Fibroblast of skin of left biceps (primary cell): ENCODE measurements at places on chromosomes 11 and 22.

DNA sequence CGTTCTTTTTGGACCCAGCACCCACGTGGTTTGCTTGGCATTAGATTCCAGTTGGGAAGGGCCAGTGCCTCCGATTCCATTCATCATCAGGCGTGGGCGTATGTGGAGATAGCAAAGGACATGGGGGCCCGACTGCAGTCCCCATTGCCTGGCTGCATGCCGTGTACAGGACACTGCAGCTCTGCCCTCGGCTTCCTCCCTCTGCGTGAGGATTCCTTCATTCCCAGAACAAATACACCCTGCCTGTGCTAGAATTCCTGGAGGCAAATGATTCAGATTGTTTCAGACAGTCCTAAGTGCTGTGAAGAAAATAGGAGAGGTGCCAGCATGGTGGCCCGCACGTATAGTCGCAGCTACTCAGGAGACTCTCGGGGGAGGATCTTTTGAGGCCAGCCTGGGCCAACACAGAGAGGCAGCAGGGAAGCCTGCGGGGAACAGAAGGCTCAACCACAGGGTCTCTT, 15.4 kb downstream of the DERL3 start:
- DNase-seq: no peak

DNA sequence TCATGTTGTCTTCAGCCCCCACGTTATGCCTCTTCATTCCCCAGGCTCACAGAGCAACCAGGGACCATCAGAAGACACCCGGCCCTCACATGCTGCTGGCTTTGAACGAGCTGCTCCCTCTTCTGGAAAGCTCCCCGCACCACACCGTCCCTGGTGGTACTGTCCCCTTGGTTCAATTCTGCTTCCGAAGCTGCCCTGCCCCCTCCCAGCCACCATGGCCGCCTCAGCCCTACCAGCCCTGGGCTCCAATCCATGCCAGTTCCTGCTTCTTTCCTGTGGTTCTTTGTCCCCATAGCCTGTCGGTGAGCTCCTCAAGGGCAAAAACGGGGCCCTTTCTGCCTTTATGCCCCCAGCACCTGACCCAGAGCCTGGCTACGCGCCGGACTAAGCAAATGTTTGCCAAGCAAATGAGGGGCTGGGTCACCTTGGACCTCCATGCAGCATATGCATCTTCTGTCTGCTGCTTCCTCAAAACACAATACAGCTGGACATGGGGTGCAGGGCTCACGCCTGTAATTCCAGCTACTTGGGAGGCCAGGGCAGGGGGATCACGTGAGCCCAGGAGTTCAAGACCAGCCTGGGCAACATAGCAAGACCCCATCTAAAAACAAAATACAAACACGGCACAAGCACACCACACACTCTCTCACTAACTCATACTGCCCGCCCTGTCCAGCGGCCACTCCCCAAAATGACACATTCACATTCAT, 21.3 kb downstream of the TNKS1BP1 start:
- no peak for DNase-seq

- DNase-seq: no peak
Observed at GRCh38 chr11:49952091-49952490, at the start of gene OR4C13. TSS of gene OR4C13 (plus strand) at chr11:49952391. CDS start at chr11:49952423, 32 bp downstream.

DNA sequence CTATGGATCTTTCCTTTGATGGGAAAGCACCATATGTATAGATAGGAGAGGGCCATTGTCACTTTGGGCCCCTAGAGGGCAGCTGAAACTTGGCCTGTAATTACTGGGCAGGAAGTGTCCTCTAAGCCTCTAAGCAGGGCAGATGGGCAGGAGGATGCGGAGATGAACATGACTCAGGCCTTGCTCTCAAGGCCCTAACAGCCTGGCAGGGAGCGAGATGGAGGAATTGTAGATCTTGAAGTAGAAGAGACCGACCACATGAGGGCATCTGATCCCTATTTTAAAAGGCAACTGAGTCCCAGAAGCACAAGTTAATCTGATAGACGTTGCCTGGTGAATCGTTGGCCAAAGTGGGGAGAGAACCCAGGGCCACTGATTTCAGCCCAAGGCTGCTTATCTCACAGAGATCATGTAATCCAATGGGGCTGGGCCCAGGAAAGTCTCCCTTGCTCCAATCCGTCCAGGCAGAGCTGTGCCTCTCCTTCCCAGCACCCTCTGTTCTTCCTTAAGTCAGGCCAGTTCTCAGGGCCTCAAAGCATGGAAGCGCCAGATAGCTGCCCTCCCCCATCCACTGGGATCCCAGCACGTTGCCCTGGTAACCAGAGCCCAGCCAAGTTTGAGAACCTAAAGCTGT, 2.5 kb upstream of the SEPTIN3 start:
- DNase-seq: peak; percentile 35

GRCh38 chr22:23557467-23557866, 22.6 kb downstream of the IGLL1 start:
- no peak for DNase-seq

DNA sequence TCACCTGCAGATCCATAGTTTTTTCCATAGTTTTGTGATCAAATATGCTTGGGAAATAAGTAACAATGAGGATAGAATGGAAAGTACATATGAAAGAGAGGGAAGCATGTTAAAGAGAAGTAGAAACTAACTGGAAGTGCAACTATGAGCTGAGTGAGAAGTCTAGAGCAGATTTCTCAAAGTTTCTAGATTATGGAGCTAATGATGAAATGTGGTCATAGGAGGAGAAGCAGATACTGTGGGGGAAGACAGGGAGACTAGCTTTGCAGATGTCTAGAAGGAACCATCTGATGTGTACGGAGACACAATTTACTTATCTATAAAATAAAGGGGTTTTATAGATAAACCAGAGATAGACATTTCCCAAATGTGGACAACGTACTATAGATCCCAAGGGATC, 37.1 kb downstream of the RELT start:
- no peak for DNase-seq

DNA sequence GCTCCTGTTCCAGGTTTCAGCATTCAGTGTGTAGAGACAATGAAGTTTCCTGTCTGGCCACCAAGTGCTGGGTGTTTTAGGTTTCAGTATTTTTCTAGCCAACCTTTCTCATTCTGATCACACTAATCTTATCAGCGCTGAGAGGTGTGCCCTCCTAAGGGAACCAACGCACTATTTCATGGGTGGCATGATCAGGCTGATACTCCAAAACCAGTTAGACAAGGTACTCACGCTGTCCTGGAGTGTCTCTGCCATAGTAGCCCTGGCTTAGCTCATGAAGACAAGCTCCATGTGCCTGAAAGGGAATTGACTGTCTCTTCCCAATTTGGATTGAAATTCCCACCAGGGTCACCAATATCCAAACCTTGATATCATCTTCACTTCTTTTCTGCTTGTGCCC, 8.0 kb upstream of the RAB38 start:
- DNase-seq: no peak

GRCh38 chr11:94774345-94774744, 6.2 kb downstream of the AMOTL1 start:
- DNase-seq: no peak

DNA sequence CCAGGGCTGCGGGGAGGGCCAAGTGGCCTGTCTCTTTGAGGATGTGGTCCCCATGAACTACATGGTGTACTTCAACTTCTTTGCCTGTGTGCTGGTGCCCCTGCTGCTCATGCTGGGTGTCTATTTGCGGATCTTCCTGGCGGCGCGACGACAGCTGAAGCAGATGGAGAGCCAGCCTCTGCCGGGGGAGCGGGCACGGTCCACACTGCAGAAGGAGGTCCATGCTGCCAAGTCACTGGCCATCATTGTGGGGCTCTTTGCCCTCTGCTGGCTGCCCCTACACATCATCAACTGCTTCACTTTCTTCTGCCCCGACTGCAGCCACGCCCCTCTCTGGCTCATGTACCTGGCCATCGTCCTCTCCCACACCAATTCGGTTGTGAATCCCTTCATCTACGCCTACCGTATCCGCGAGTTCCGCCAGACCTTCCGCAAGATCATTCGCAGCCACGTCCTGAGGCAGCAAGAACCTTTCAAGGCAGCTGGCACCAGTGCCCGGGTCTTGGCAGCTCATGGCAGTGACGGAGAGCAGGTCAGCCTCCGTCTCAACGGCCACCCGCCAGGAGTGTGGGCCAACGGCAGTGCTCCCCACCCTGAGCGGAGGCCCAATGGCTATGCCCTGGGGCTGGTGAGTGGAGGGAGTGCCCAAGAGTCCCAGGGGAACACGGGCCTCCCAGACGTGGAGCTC, 13.5 kb downstream of the ADORA2A start:
- no peak for DNase-seq

DNA sequence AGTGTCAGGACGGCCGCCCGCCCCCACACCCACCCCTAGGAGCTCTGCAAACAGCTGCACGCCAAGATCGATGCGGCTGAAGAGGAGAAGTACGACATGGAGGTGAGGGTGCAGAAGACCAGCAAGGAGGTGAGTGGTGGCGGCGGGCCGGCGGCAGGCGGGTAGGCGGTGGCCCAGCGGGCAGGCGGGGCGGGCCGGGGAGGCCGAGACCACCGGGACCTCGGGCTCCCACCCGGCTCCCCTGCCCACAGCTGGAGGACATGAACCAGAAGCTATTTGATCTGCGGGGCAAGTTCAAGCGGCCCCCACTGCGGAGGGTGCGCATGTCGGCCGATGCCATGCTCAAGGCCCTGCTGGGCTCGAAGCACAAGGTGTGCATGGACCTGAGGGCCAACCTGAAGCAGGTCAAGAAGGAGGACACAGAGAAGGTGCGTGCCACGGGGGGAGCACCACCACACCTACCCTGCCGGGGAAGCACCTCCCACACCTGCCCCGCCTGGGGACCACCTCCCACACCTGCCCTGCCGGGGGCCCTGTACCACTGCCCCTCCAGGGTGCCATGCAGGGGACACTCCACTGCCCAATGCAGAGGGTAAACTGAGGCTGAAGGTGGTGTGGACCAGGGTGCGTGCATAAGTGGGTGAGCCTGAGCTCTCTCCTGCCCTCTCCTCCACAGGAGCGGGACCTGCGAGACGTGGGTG, 2.1 kb downstream of the TNNI2 start:
- DNase-seq: no peak

DNA sequence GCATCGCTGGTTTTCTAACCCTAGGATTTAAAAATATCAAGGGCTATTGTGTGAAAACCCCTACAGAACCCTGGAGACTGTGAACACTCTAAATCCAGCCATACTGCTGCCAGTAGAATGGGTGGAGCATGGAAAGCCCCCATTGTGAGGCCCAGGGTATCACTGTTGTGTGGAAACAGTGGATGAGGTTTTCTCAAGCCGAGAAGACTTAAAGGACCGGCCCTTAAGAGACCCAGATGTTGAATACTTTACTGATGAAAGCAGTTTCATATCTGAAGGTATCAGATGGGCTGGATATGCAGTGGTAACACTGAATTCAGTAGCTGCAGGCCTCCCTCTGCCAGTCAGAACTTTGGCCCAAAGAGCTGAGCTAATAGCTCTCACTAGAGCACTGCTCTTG, 41.6 kb upstream of the GLYAT start:
- DNase-seq: no peak

- DNase-seq: no peak
Observed at GRCh38 chr11:68383976-68384501, 71.6 kb downstream of the LRP5 start.

DNA sequence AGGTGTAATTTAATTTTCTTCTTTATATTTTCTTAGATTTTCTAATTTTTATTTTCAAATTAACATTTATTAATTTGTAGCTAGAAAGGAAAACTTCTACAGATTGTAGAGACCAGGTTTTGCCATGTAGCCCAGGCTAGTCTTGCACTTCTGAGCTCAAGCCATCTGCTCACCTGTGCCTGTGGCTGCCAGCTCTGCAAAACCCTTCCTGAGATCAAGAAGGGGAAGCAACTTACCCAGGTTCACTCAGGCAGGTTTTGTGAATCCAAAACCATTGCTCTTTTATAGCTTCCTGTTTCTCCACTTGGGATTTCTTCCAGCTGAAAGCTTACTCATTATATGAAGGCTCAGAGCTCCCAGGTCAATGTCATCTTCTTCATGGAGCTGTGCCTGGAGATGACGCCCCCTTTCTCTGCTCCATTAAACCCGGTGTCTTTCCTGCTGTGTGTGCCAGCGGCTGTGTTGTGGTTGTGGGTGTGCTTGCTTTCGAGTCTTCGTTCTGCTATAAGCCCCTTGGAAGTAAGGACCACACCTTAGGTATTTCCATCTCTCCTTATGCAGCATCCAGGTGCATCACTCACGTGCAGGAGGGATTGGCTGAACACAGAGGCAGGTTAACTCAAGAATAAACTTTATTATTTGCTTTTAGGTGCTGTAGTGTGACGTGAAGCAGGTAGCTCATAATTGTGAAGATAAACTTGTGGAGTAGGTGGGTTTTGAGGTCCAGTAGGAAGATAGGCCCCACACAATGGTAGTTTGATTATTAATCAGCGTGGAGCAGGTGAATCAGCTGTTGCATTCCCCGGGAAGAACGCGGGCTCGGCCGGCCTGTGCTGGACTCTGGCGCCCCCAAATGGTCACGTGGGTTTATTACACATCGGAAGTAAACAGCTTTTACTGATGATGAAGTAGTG, 42.2 kb upstream of the INCENP start:
- peak; percentile 13 for DNase-seq

- DNase-seq: no peak
Observed at GRCh38 chr11:18540207-18541009, 13.7 kb upstream of the TSG101 start.

DNA sequence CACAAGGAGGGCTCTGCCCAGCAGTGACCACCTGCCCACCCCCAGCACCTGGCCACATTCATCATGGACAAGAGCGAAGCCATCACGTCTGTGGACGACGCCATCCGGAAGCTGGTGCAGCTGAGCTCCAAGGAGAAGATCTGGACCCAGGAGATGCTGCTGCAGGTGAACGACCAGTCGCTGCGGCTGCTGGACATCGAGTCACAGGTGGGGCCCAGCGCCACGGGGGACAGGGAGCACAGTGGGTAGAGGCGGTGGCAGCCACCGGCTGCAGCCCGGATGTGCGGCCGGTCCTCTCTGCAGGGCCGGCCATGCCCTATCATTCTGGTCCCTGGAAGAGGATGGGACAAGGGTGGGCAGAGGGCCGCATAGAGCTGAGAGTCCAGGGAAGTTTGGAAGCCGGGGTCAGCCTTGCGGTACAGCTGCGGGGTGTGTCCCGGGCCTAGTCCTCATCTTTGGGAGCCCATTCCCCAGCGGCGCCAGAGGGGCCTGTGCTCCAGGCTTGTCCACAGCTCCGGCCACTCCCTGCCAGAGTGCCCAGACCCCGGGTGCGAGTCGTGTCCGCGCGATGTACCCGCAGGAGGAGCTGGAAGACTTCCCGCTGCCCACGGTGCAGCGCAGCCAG, 14.1 kb downstream of the EPS8L2 start:
- no peak for DNase-seq
